ENCODE measurements at places on chromosomes 11 and 22.

- DNase-seq = no peak
Observed at GRCh38 chr22:44605486-44605885, 96.5 kb upstream of the PRR5 start.

GRCh38 chr22:27768027-27768653 lies 33.4 kb downstream of the MN1 start:
- DNase-seq = no peak

DNA sequence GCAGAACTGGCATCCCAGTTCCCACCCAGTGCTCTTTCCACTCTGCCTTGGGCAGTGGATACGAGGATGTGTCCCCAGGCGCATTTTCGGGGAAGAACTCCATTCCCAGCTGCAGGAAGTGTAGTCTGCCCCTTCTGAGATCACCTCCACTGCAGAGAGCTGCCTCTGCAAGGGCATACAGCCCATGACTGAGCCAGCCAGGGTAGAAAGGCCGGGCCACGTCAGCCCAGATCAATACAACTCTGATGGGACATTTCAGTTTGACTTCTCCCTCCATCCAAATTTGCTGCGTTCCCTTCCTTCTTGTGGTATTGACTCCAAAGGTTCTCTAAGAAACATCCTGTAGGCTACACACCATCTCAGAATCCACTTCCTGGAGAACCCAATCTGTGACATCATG lies 19.7 kb downstream of the MOGAT2 start:
- DNase-seq = no peak

- DNase-seq = no peak
Observed at GRCh38 chr22:22552630-22553029, 6.4 kb downstream of the PRAME start.

DNA sequence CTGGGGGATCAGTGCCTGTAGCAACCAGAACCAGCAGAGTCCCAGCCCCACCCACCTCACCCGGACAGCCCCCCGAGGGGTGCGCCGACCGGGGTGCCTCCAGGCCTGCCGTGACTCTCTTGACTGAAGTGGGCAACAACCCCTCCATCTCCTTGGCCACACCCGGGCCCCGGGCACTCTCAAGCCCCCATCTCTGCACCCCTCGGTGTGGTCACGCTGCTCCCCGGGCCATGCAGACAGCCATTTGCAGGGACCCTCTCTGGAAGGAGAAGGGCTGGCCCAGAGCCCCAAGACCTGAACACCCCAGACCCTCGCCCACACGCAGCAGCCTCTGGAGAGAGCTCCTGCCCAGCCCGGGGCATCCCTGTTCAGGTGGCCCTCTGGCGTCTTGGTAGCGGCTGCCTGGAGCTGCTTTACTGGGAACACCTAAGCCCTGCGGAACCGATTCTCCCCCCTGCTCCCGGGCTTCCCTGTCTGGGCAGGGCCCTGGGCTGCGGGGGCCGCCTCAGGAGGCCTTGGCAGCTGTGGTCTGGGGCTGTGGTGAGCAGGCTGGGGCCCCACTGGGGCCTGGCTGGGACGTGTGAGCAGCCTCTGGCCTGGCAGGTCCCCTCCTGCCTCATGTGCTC lies 84.9 kb downstream of the WNT7B start:
- DNase-seq = no peak
